ENCODE measurements at places on chromosomes 6 and 20.

- DNase-seq = no peak
These were observed 38.9 kb upstream of the TMEM14A start for GRCh38 chr6:52632011-52632410.

DNA sequence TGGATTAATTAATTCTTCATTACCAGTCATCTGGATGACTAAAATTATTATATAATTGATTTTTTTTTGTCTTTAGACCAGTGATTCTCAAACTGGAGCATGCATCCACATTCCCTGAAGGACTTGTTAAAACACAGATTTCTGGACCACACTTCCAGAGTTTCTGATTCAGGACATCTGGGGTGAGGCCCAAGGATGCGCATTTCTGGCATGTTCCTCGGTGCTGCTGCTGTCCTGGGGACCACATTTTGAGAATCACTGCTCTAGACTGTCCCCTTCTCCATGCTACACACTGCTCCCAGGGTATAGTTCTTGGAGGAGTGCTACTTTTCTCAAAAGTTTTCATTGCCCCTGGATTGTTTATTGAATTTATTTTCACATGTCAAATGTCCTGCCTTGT is 145.0 kb downstream of the RNF144B start:
- DNase-seq = no peak

- no peak for DNase-seq
These were observed 21.0 kb downstream of the RNASET2 start for GRCh38 chr6:166935353-166935752.

DNA sequence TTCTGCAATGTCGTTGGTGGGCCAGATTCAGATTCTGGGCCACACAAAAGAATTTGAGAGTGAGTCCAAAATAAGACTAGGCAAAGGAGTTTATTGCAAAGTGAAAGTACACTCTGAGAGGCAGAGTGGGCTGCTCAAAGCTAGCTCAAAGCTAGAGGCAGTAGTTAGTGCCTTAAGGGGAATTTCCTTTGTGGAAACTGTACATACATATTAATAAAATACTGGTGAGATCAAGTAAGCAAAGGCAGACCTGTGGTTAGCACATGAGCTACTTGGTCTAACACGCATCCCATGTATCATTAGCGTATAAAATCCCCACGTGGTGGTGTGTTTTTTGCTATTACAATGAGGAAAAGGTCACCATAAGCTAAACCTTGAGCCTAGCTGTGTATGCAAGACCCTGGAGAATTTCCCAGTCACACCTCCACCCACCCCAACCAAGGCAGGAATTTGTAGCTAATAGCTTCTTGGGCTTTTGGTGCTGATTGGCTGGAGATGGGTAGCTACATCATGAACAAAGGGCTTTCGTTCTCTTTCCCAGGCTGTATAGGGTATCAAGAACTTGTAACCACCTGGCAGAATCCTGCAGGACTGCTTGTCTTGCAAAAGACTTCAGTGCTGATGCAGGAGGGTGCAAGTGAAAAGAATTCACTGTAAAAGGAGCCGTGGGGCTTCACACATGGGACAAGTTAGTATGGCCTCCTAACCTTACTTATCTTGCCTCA is 14.7 kb upstream of the TRIM26 start:
- no peak for DNase-seq

- no peak for DNase-seq
These were observed 1.4 kb downstream of the PLAGL2 start for GRCh38 chr20:32205843-32206759.

- DNase-seq = no peak
These were observed 348.8 kb downstream of the TPBG start for GRCh38 chr6:82712389-82712788.

GRCh38 chr6:111580826-111581505 is 24.7 kb downstream of the TRAF3IP2 start:
- no peak for DNase-seq

Measured in stimulated activated CD8-positive, alpha-beta memory T cell treated with anti-CD3 and anti-CD28 coated beads, Interleukin-12 subunit alpha, Interleukin-12 subunit beta, amount 100 ng/mL, for 1 hour (primary cell).